ELF-1 (cell line): ENCODE measurements at places on chromosomes 2 and 18.

DNA sequence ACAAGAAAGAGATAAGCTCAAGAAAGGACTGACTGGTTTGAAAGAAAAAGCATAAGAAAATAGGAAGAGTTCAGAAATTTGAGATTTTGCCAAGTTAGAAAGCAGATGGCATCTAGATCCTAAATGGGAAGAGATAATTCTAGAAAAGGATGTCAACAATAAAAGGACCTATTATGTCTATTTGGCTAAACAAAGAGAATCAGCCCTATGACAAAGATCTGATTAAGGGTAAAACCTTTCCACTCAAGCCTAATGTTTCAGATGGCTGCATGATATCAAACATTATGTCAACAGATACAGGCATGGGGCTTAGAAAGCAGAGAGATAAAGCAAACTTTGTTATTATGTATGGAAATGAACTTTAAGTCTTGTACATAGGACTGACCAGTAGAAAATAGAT, 465.0 kb upstream of the TRIB2 start:
- no peak for DNase-seq

DNA sequence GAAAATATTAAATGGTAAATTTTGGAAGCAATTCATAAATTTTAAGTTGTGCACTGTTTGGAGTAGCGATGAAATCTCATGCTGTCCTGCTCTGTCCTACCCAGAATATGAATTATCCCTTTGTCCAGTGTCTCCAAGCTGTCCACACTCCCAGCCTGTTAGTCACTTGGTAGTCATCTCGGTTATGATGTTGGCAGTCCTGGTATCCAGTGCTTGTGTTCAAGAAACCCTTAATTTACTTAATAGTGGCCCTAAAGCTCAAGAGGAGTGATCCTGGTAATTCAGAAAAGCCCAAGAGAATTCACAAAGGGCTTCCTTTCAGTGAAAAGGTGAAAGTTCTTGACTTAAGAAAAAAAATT, 71.8 kb upstream of the STAM2 start:
- no peak for DNase-seq

- DNase-seq = no peak
Observed at GRCh38 chr2:99776206-99776905, 286.5 kb upstream of the REV1 start.

DNA sequence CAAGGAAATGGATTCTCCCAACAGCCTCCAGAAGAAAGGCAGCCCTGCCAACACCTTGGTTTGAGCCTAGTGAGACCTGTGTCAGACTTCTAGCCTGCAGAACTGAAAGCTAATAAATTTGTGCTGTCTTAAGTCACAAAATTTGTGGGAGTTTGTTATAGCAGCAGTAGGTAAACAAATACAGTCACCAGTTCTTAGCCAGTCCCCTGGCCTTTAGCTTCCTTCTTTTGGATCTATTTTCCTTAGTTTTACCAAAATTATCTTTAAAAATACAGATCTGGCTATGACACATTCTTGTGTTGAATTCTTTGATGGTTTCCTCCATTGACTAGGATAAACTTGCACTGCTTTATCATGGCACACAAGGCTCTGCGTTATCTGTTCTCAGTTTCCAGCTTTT, 697.9 kb upstream of the FANCL start:
- no peak for DNase-seq

GRCh38 chr2:3034856-3035255, 342.8 kb downstream of the EIPR1 start:
- no peak for DNase-seq

DNA sequence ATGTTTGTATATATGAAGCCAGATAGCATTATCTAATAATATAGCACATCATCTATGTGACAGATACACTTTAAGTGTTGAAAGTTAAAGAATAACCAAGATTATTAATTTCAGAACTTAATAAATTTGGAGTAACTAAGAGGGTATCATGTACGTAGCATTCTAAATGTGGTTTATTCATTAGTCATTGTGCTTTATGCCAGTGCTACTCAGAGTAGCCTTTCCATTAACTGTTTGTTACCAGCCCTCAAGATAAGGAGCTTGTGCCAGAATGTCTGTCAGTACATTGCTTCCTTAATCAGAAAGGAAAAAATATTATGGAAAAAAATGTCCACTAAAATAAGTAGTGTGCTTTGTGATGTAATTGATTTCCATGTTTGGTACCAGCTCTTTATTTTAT, 94.9 kb upstream of the TWSG1 start:
- no peak for DNase-seq

DNA sequence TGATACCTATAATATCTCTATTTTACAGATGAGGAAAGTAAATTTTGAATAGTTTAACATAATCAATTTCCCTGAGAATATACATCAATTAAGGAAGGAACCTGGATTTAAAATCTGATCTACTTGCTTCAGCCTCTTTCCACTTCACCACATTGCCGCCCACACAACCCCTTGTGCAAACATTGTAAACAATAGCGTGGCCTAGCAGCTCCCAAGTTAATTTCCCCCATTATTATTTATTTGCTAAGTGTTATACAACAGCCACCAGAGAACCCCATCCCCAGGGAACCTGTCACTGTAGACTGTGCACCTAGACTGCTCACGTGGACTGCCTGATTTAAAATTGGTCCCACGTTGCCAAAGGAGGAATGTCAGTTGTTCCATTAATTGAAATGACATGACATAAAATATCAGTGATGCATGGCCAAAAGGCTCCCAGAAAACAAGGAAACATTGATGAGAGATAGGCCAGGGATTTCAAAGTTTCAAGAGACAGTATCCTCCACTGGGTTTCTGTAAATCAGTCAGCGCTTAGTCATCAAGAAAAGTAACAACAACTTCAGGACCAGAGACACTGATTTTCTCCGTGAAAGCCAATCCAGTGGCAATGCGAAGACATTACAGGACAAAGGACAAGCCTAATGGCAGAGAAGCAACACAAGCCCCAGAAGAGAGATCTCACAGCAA, 41.3 kb downstream of the SCG2 start:
- no peak for DNase-seq

DNA sequence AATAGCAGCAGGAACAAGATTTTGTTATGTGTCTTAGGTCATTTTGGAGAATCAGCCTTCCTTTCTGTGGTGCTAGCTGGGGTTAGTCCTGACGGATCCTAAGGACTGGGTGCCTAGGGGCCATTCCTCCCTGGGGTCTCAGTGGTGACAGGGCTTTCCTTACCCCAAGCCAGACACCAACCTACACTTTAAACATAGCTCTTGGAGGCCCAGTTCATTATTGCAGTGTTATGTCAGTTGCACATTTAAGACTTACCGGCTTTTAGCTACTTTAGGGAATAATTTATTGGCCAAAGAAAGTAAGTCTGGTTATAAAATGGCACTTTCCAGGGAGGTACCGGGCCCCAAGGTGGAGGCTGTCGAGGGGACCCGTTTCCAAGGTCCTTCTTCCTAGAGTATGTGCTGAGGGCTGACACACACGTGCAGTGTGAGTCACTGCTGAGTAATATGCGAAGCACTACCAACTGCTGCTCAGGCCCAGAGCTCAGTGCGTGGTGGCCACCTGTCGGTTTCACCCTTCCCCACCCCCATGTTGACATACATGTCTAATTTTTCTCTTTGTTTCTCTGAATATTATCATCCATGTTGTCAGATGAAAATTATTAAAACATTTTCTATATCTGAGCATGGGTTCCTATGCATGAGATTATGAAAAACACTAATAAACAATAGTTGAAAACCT, 37.0 kb upstream of the GRHL1 start:
- peak; percentile 17 for DNase-seq

GRCh38 chr2:112904883-112905282, 6.1 kb upstream of the IL37 start:
- DNase-seq = no peak

DNA sequence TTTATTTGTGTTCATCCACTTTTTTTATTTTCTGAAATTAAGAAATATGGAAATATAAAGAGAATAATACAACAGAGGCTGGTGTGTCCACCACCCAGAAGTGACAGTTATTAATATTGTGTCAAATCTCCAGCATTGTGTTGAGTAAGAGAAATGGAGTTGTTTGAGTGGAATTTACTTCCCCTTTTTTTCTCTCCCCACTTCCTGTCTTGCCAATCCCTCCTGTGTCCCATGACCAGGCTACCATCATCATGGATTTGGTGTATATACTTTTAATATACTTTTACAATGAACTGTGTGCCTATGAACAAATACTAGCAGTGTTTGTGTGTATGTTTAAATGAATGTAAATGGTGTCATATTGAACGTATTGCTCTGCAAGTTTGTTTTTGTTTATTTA, 276.9 kb upstream of the SKOR2 start:
- no peak for DNase-seq

GRCh38 chr2:118529908-118530599, 317.4 kb downstream of the EN1 start:
- DNase-seq = peak; percentile 69

GRCh38 chr18:25230658-25231326, 121.2 kb downstream of the ZNF521 start:
- DNase-seq = no peak

DNA sequence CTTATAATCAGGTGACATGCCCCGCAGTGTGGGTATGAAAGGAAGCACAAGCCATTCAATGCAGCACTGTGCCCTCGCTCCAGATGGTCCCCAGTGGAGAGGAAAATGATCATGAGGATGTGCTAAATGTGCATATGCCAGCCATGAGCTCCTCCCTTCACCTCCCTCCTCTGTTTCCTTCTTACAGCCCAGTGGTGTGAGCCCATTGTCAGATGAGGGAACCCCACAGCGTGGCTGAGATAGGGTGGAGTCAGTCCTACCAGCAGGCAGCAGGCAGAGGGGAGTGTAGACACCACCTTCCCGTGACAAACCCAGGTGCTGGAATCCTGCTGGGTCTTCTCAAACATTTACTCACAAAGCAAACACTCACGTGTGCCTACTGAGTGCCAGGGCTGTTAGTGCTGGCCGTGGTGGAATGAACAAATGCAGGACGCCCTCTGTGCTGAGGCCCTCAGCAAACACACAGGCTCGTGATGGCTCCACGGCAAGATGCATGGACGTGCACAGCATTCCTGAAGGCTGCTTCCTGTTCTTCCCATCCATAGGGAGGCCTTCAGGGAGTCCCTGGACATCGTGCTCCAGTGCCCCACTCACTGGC, 181.7 kb upstream of the TPO start:
- DNase-seq = no peak

GRCh38 chr2:101036562-101036961, 34.5 kb downstream of the RPL31 start:
- no peak for DNase-seq

DNA sequence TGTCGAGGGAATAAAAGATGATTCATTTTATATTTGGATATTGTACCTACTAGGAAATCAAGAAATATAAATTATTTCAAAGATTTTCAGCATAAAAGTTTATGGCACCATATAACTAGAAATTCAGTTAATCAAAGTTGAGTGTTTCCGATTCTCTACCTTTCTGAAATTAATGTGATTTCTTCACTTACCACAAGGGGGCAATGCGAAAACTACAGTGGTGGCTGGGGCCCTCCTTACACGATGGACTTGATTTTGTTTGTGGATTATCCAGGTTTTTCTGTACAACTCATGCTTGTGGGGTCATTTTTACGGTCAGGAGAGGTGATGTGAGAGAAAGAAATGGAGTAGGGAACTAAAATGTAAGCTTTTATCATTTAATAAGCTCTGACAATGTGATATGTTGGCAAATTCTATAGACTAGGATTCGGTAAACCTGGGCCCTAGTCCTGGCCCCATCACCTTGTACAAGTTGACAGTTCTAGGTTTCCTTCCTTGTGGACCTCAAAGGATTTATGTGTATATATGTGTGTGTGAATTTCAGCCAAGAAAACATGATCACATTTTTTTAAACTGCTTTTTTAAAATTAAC, 47.6 kb downstream of the G6PC2 start:
- no peak for DNase-seq

DNA sequence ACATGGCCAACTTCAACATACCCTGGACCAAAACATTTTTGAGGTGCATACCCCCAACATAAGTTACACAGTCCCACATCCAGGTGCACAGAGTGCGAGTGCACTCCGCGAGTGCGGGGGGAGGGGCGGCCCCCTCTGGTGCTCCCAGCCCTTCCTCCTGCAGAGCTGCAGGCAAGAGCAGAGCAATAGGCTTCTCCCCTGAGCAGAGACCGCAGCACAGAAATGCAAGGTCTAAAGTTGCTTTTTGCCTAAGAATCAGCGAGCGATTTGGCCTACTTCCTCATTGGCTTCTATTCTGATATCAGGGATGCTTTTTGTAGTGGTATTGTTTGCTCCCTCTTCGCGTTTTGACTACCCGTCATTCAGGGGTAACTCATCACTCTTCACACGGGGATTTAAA, 40.6 kb downstream of the BOLA3 start:
- DNase-seq = peak; percentile 23

GRCh38 chr2:60925994-60926740, 44.8 kb downstream of the REL start:
- DNase-seq = no peak

GRCh38 chr18:12254820-12255511, 805 bp downstream of the CIDEA start:
- peak; percentile 19 for DNase-seq

DNA sequence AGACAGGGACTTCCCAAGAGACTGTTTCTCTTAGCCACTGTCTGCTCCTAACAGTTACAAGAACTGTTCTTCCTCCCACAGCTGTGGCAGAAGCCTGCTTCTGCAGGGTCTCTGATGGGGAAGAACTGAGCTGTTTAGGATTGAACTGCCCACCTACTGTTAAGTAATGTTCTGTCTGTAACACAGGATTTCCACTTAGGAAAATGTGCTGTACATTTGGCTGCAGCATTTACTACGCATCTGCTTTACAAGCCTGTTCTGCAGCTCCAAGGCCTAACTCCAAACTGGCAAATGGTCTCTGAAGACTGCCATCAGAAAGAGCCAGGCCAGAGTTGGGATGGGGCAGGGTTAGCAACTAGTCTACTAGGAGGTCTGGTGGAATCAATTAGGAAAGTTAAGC, 87.8 kb upstream of the UPP2 start:
- no peak for DNase-seq

- peak; percentile 55 for DNase-seq
Observed at GRCh38 chr2:85695691-85696668, 1.8 kb downstream of the GNLY start.

DNA sequence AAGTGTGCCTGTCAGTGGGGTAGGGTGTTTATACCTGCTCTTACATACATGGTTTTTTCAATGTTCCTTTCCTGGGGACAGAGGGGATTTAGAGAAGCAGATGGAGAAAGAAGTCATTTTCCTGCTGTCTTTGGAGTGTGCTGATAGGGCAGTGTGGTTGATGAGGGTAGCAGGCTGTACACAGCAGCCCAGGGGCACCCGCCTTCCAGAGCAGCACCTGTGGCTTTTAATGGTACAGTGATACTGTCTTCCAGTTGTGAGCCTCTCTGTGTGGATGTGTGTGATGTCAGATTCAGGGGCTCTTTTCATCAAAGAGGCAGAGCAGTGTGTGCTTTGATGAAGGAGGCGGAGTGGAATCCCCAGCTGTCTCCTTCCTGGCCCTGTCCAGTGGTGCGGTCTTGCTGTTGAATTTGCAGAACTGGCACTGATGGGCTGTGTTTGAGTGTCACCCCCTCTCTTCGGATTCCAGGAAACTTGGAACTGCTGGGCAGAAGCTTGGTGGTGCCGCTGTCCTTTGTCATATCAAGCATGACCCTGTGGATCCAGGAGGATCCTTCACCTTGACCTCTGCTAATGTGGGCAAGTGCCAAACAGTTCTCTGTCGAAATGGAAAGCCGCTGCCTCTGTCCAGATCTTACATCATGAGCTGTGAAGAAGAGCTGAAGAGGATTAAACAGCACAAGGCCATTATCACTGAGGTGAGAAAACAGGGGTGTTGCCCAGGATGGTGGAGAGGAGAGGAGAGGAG, 259.8 kb downstream of the PHLPP1 start:
- no peak for DNase-seq
